ENCODE measurements at places on chromosomes 2 and 18.
A peak's percentile ranks its signal among the peaks of the same experiment; 100 is the strongest.

DNA sequence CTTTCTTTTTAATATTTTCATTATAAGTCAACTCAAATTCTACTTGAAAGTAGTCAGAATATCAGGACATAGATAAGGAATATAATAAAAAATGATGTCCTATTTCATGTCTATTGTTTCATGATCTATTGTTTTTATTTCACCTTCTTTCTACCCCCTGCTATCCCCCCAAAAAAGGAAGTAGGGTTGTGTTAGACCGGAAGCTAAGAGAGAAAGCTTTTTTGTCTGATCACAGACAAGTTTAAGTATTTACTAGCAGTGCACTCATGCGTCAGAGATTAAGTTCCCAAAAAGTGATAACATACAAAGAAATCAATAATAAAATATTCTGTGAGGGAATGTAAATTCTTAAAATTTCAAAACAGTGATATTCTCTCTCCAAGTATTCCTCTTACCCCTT is 447.1 kb upstream of the CNTNAP5 start:
- no peak for DNase-seq

DNA sequence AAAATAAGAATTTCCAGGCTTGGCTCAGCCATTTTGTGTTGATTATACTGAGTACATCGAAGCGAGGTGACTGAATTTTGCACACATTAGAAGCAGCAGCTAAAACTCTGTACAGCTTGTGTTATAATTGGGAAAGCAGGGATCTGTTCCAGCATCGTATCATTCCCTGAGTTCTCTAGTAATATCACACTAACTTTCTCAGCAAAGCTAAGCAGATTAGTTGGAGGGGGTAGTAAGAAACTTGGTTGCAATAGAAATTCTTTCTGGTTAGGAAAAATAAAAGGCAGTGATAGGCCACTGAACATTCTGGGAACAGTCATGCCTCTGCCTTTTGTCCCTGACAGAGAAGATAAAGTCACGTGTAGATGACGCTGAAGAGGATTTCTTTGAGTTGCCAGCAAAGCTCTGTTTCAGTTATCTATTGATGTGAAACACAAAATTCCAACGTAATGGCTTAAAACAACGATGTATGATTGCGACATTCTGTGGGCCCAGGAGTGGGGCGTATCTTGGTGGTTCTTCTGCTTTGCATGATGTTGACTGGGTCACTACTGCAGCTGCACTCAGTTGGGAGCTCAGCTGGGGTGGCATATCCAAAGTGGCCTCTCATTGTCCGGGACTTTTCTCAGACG is 202.1 kb upstream of the MEX3C start:
- DNase-seq, result no peak

DNA sequence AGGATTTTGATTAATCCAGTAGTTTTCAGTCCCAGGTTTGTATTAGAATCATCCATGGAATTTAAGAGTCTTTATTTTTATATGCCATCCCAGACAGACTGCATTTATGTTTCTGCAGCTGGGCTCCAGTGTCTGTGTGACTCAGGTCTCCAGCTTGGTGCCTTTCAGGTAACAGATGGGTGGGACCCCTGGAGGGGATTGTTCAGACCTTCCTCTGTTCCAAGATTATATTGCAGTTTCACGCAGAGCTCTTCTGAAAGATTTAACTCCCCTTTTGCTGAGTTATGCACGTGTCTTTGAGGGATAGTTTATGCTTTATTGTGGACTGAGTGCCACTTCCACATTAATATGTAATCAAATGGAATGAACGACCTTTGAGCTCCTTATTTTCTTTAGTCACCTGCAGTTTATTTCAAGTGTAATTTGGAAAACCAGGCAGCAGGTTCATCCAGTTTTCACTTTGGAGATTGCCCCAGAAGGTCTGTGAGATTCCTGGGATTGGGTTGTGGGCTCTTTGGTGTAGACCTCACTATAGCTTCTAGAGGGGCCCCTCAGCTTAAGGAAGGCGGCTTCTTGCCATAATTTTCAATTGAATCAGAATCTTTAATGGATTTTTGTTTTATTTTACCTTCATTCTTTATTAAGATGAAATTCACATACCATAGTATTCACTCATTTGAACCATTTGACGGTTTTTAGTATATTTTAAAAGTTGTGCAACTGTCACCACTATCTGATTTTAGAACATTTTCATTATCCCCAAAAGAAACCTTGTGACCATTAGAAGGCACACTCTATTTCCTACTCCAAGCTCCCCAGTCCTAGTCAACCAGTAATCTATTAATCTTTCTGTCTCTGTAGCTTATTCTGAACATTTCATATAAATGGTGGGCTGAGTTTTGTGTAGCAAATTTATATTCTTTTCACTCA is 135.0 kb downstream of the WDSUB1 start:
- no peak for DNase-seq

DNA sequence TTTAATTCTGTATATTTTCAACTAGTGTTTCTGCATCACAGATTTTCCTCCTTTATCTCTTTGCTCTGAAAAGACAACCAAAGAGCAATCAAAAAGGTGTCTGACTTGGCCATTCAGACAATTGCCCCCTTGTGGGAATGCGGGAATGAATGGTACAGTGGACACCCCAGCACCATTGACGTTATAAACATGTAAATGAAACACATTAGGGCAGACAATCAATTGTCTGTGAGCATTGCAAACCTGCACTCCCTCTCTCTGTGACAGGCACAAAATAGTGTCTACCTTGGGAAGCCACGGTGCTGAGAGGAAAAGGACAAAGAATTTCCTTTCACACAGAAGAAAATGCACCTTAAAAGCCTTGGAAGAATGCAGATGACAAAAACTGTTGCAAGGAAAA is 8.0 kb downstream of the ZEB2 start:
- DNase-seq, result no peak

DNA sequence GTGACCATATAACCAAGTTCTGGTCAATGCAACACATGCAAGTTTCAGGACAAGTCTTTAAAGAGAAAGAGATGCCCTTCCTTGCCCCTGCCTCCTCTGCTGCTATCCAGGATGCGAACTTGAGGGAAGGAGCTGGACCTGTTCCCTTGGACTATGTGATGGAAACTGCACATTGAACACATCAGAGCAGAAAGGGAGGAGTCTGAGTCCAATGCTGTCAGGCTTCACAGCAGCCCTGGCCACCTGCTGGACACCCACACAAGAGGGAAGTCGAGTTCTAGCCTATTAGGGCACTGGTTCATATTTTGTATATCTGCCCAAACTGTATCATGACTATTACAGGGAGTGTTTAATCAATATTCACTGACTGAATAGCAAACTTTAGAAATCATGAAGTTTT is 38.3 kb upstream of the TEX51 start:
- no peak for DNase-seq

GRCh38 chr2:237721458-237721857 is 77.1 kb upstream of the RBM44 start:
- no peak for DNase-seq

DNA sequence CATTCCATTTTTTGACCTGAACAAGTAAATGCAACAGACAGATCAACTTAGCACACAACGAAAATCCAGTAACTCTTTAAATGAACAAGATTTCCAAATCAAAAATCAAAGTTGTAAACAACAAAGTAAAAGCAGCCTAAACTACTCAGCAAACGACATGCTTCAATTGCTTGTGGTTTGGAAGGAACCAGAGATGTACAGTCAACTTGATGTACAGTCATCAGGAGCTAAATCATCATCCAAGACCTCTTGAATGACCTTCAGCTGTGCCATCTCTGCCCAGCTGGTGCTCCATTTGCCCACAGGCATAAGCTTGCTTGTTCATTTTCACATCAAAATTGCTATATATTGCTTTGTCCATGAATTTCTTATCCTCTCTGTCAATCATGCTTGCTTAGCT is 109.8 kb downstream of the UPP2 start:
- no peak for DNase-seq

DNA sequence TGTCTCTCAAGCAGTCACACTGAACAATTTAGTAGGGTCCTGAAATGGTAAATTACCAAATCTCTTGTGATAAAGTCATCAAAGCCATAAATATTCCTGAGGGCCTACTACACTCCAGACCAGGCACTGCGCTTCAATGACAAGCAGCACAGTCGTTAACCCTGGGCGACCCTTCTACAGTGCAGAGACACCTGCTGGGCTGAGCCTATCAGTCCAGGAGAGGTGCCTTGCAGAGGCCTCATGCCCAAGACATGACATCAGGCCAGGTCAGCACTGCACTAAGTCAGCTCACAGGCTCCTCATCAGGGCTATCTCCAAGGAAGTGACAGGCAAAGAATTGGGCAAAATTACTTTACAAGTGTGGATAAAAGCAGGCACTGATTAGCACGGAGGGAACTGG is 166.4 kb upstream of the EPB41L3 start:
- DNase-seq, result no peak

GRCh38 chr2:240259201-240259923 is 118.9 kb upstream of the OTOS start:
- DNase-seq, result no peak

GRCh38 chr2:53286345-53286744 is 481.3 kb upstream of the CHAC2 start:
- DNase-seq, result no peak

DNA sequence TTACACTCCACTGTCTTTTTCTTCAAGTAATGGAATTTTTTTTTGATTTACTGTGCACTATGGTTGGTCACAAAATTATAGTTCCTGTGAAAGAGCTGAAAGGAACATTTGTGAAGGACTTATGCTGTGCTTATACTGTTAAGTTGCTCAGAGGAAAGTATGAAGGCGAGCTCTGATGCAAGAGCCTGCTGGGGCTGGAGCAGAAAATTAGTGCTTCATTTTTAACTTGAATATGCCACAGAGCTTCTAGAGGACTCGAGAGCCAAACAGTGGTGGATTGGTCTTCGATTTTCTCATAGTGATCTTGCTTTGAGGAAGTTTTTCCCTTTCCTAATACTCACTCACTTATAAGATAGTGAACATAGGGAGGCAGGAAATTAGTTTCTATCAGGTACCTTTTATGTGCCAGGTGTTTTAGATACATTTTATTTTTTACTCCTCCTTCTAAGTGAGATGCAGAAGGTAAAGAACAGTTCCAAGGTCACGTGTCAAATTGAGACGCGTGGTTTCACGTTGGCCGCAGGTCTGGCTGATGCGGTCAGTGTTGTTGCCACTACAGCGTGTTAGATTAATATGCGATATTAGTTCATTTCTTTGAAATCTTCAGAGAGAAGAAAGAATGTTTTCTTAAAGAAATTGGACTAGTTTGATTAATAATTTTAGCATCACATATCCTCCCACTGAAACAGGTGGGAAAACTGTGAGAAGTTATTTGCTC is 20.2 kb downstream of the GATA6 start:
- no peak for DNase-seq

DNA sequence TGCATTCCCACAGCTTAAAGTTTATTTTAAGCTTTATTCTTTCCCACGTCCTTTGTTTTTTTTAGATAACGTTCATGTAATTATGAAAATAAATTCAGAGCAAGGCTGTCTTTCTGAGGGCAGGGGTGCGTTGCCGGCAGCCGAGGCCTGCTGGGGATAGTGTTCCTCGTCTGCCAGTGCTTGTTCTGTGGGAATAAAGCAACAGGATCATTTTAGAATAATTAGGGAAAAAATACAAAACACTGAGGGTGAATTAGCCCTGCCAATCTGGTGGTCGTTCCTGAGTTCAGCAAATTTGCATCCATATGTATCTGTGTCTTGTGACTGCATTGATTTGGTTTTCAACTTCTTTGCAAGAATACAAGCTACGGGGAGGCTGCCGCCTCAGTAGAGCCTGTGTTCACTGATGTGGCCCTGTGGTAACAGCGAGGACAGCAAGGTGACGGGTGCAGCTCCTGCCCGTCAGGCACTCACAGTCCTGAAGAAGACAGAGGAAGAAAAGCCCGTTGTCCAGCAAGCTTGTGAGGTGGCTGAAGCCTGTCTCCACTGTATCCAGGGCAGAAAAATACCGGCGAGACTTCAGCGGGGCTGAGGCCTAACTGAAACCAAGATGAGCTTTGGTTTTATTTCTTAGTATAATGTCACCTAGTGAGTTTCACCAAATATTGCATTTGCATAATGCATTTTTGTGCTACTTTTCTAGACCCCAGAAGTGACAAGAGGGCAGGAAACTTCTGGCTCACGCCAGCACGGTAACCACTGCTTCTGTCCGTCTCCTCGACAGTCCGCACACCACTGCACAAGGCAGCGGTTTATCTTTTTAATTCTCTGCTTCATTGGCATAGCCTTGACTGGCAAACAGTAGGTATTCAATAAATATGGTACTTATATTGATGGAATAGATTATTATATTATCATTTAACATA is 64.5 kb downstream of the SH3YL1 start:
- no peak for DNase-seq

DNA sequence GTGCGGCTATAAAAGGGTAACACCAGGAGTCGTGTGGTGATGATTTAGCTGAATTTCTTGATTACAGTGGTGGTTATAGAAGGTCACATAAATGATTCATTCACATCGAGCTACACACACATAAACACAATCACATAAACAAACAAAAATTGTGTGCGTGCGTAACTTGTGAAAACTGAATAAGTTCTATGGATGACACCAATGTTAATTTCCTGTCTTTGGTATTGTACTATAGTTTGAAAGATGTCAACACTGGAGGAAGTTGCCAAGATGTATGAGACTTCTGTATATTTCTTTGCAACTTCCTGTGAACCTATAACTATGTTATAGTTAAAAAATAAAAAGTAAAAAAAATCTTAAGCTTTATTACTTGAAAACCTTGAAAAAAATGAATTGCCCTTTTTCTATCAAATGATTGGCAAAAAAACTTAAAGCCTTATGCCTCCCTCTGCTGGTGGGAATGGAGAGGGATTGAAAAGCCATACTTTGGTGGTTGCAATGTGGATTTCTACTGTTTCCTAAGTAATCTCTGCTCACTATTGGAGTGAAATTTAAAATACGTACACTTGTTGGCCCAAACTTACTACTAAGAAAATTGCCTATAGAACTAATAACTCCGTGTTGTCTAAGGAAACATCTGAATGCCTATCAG is 227.7 kb downstream of the RPIA start:
- DNase-seq, result peak; percentile 32

GRCh38 chr2:11749646-11750349 is 3.4 kb downstream of the LPIN1 start:
- DNase-seq, result peak; percentile 64

DNA sequence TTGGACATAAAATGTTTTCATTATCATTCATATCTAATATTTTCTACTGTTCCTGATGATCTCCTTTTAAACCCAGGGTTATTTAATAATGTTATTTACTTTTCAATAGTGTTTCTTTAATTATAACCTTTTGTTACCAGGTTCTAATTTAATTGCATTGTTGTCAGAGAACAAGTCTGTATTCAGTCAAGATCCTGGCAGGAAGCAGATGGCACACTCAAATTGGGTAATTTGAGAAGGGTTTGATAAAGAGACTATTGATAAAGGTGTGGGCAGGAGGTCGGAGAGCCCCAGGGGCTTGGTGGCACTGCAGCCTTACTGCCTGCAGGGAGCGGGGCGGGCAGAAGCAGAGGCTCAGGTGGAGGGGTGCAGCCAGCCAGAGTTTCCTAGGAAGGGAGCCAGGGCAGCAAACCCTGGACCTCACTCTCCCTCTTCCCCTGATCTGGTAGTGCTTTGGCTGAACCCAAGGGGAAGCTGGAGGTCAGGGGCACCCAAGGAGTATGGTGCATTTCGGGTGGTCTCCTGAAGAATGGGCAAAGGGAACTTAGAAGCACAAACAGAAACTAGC is 2.3 kb upstream of the KIF1A start:
- DNase-seq, result no peak

GRCh38 chr18:9856092-9856491 is 29.7 kb upstream of the TXNDC2 start:
- DNase-seq, result no peak

- DNase-seq, result no peak
These were observed 57.8 kb upstream of the NEUROD1 start for GRCh38 chr2:181738074-181738473.
